ENCODE measurements at places on chromosomes 13 and 19. TPM values are rescaled to one million over a fixed set of nuclear protein-coding genes. Genes with fewer than 3 reads are reported as not detected.

GRCh38 chr13:39538816-39539790, 63.9 kb downstream of the LHFPL6 start:
- no peak overlapping the region for H3K4me3 ChIP-seq
- no peaks in the 10 kb centered on the region for H3K36me3 ChIP-seq
- H3K4me1 ChIP-seq: no peaks in the 10 kb centered on the region
- no peak for DNase-seq
- no peaks in the 10 kb centered on the region for H3K27me3 ChIP-seq

DNA sequence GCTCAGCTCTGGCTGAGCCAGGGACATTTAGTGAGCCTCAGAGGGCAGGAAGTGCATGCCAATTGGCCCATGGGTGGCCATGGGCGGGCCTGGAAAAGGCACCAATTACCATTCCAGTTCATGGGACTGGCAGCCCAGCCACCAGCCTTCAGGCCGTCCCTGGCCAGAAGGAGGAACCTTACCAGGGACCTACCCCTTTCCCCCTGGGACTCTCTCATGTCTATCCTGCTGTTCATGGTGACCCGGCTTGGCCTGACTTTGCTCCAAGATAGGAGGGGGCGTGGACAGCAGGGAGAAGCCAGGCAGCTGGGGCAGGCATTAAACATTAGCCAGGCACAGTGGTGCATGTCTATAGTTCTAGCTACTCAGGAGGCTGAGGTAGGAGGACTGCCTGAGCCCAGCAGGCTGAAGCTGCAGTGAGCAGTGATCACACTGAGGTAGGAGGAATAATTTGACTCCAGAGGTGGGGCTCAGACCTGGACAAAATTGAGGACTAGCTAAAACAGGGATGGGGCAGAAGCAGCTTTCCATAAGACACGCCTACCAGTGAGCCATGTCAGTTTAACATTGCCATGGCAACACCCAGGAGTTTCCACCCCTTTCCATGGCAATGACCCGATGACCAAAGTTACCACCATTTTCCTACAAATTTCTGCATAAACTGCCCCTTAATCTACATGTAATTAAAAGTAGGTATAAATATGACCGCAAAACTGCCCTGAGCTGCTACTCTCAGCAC, 14.3 kb upstream of the ZNF426 start:
- no peaks in the 10 kb centered on the region for H3K27me3 ChIP-seq
- H3K4me1 ChIP-seq: no peaks in the 10 kb centered on the region
- H3K4me3 ChIP-seq: no peak overlapping the region
- no peak overlapping the region for H3K27ac ChIP-seq
- H3K36me3 ChIP-seq: no peaks in the 10 kb centered on the region

- H3K36me3 ChIP-seq: peaks cover 7% of the 10 kb centered on the region
- no peak for DNase-seq
- no peaks in the 10 kb centered on the region for H3K27me3 ChIP-seq
- H3K4me1 ChIP-seq: peaks cover 3% of the 10 kb centered on the region
- peak overlapping the region; percentile 36 for H3K4me3 ChIP-seq
Observed at GRCh38 chr19:5687360-5688198, 2.5 kb upstream of the RPL36 start.

DNA sequence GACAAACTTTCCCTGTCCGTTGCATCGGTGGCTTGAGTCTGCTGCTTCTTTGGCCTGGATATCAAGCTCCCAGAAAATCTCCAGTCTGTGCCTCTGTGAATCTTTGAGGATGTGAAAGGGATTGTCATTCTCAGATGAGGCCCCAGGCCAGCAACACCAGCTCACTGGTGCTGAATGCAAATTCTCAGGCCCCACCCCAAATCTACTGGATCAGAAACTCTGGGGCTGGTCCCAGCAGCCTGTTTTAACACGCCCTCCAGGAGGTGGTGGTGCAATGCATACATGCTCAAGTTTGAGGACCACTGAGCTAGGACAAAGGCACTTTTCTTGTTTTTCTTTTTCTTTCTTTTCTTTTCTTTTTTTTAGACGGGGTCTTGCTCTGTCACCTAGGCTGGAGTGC, 23.6 kb downstream of the TNFSF11 start:
- no peak for DNase-seq
- no peak overlapping the region for H3K4me3 ChIP-seq
- no peak overlapping the region for H3K27ac ChIP-seq
- H3K27me3 ChIP-seq: peaks cover 4% of the 10 kb centered on the region

DNA sequence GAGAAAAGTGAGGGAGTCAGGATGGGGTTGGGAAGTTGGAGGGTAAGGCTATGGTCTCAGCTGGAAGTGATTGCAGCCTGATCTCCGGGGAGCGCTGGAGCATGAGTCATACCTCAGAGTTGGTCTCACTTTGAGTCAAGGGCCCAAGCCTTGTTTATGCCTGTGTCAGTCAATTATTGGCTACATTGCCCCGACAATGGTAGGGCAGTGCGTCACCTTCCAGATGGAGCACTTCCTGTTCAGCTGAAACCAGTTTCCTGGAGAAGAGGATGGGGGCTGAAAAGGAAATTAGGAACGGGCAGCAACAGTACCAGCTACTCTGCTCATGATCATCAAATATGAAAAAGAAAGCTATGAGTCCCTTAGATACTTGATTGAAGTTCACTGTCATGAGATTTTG, 60.4 kb downstream of the ADGRE1 start:
- peaks cover 2% of the 10 kb centered on the region for H3K27me3 ChIP-seq
- no peaks in the 10 kb centered on the region for H3K4me1 ChIP-seq
- no peak for DNase-seq
- H3K36me3 ChIP-seq: no peaks in the 10 kb centered on the region
- H3K27ac ChIP-seq: no peak overlapping the region
- H3K4me3 ChIP-seq: no peak overlapping the region

DNA sequence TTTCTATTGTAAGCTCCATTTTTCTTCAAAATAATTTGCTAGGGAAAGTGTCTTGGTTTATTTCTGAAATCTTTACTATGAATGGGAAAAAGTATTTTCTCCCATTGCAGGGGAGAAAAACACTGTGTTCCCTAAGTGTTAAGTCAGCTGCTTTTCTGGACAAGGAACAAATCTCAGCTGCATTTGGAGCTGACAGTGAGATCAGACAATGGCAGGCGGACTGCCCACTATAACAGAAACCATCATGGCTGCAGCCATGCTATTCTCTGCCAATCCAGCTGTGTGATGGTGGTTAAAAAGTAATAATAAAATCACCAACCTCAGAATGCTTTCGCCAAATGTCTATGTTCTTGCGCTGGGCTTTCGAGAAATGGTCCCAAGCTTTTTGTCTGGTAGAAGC, 302.7 kb downstream of the DNAJC15 start:
- no peaks in the 10 kb centered on the region for H3K36me3 ChIP-seq
- no peak for DNase-seq

DNA sequence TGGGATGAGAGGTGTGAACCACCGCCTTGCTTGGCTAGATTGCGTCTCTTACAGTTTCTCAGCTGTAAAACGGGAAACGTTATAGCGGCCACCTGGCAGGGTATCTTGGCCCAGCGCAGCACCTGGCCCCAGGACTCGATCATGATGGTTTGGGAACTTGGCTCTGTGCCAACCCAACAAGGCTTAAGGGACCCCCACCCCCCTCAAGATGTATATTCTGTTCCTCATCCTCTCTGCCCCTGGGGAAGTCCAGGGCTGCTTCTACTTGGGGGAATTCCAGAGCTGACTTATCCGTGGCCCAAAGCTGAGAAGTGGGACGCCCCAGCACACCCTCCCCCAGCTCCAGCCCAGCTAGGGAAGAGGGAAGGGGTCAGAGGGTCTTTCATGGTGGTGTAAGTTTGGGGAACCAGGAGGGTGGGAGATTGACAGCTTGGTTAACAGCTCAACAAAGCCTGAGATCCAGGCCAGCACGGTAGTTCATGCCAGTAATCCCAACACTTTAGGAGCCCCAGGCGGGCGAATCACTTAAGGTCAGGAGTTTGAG, 695 bp downstream of the ICAM1 start:
- H3K27ac ChIP-seq: peak overlapping the region; percentile 91
- peak overlapping the region; percentile 83 for H3K4me3 ChIP-seq
- H3K4me1 ChIP-seq: peaks cover 4% of the 10 kb centered on the region

DNA sequence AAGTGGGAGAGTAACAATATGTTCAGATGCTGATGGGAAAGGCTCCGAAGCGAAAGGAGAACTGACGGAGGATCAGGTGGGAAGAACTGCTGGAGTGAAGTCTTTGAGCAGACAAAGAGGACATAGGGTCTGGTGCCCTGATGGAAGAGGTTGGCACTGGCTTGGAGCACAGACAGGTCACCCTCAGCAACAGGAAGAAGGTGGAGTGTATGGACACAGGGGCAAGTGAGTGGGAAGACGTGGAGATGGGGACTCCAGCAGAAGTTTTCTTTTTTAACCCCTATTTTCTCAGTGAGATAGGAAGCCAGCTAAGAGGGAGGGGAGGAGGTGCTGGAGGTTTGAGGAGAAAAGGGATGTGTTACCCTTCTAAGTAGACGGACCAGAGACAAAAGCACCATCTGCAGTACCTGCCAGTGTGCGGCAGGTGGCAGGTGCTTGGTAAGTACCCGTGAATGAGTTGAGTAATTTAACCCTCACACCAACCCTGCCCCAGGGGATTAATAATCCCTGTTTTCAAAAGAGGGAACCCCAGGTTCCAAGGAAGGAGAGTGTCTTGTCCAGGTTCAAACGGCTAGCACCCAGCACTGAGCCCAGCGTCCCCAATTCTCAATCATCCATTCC, 11.2 kb downstream of the HAS1 start:
- no peaks in the 10 kb centered on the region for H3K36me3 ChIP-seq
- H3K27ac ChIP-seq: no peak overlapping the region
- H3K4me3 ChIP-seq: no peak overlapping the region

DNA sequence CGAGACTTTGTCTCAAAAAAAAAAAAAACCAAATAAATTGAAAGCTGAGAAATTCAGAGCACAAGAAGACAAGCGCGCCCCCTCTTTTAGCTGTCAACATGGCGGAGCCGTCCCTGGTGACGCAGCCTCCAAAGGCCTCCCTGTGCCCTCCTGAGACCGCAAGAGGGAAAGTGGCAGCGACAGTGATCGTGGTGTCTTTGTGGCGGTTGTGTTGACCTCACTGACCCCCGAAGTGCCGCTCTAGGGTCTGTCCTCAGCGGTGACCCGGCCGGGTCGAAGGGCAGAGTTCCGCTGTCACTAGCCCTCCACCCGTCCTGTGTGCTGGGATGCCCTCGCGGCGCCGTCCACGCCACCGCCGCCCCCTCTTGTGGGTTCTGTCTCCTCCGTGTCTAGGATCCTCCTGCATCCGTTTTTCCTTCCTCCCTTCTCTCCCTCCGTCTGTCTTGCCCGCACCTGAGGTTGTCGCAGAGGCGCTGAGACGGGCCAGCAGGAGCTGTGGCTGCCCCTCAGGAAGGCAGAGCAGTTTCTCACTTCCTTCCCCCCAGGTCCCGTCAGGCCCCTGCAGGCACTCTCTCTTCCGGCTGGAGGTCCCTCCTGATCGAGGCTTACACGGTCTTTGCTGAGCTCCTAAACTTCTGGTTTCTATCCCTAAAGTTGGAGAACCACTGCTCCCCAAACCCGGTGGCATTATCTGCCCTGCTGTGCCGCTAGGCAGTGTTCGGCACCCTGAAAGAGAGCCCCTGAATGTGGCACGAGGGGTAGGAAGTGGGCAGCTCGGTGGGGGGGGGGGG, 7.2 kb downstream of the UHRF1 start:
- no peaks in the 10 kb centered on the region for H3K27me3 ChIP-seq
- H3K27ac ChIP-seq: no peak overlapping the region
- H3K4me1 ChIP-seq: peaks cover 24% of the 10 kb centered on the region
- no peak for DNase-seq
- peaks cover 3% of the 10 kb centered on the region for H3K36me3 ChIP-seq

GRCh38 chr19:14070268-14071050, 2.1 kb upstream of the MISP3 start:
- no peaks in the 10 kb centered on the region for H3K36me3 ChIP-seq
- no peaks in the 10 kb centered on the region for H3K27me3 ChIP-seq
- no peaks in the 10 kb centered on the region for H3K4me1 ChIP-seq
- H3K27ac ChIP-seq: no peak overlapping the region
- H3K4me3 ChIP-seq: no peak overlapping the region

DNA sequence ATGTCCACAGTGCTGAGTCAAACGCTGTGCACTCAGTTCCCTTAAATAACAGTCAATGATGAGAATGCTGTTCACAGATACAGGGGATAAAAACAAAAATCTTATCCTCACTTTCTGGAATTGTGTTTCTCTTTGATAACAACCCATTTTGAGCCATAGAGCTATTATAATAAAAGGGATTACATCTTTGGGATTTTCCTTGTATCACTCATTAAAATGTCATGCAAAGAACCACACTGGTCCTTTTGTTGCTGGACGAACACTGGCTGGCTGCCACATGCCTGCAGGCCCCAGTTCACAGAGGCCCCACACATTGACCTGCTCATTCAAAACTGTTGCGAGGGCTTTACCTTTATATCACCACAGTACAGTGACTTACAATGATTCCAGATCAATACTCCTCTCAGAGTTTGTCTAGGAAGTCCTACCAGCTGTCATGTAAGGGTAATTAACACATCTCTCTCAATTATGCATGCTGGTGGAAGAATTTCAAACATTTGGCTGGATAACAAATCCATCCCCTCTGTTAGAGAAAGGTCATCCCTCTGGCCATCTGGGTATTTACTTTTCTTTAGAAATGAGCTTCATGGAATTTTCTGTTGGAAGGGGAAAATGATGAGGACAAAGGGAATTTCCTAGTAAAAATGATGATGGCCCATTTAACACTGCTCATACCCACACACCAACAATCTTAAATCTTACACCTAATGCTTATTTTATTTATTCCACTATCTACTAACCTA, 85.9 kb downstream of the MBNL2 start:
- no peak overlapping the region for H3K4me3 ChIP-seq
- no peaks in the 10 kb centered on the region for H3K27me3 ChIP-seq
- H3K36me3 ChIP-seq: peaks cover 5% of the 10 kb centered on the region
- H3K4me1 ChIP-seq: peaks cover 97% of the 10 kb centered on the region

- H3K27me3 ChIP-seq: no peaks in the 10 kb centered on the region
- peak overlapping the region; percentile 59 for H3K27ac ChIP-seq
- no peaks in the 10 kb centered on the region for H3K36me3 ChIP-seq
- H3K4me1 ChIP-seq: no peaks in the 10 kb centered on the region
- H3K4me3 ChIP-seq: no peak overlapping the region
Observed at GRCh38 chr13:90415902-90416301, 931.6 kb upstream of the MIR17HG start.

DNA sequence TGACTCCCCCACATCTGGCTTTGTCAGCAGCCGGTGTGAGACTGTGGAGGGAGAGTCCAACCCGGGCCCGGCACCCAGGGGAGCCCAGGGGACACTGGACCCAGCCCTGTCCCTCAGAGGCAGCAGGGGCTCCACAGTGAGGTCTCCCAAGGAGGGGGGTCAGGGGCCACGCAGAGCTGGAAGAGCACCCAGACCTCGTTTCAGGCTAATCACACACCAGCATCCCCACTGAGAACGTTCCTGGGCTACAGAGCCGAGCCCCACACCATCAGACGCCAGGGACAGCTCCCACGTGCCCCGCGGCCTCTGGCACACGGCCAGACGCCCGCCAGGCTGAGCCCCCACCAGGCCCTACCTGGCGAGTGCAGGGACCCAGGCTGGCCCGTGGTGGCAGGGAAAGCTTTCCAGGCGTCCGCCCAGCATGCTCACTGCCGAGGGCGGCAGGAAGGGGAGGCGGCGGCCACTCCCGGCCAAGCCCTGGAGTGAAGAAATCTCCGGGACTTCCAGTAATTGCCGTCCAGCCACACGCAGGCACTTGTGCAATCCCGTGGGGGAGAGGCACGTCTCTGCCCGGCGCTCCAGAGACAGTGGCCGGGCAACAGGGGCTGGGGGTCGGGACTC, 19.2 kb downstream of the SBNO2 start:
- no peaks in the 10 kb centered on the region for H3K36me3 ChIP-seq
- H3K4me1 ChIP-seq: peaks cover 31% of the 10 kb centered on the region
- H3K27me3 ChIP-seq: no peaks in the 10 kb centered on the region

DCT gene
- total RNA-seq: not detected

PNPLA6 gene
- 176 TPM for total RNA-seq

ZSCAN4 gene
- not detected for total RNA-seq

C19orf33 gene
- total RNA-seq: 201 TPM

FFAR3 gene
- not detected for total RNA-seq

ETHE1 gene
- 15.6 TPM for total RNA-seq

FXYD1 gene
- not detected for total RNA-seq

CHERP gene
- 48.3 TPM for total RNA-seq

CILP2 gene
- 0.46 TPM for total RNA-seq

BCAM gene
- 21.5 TPM for total RNA-seq

TEX29 gene
- total RNA-seq: not detected

Measured in Panc1 (cell line).